ENCODE measurements at places on chromosomes 16 and 17.

- no peak for DNase-seq
These were observed 132.8 kb downstream of the LAT start for GRCh38 chr16:29117631-29118030.

DNA sequence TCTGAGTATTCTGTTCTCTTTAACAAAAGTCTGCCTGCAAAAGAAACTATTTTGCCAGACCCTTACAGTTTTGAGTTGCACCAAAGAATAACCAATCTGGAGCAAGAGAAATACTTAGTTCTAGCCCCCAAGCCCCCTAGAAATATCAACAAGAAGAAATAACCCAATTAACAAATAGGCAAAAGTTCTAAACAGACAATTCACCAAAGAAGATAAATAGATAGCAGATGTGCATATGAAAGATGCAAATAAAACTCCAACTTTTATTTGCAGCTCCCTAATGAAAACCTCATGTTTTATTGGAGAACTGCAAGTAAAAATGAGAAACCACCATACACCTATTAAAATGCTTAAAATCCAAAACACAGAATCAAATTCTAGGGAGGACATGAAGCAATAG is 1308.0 kb downstream of the CDH11 start:
- DNase-seq: no peak

DNA sequence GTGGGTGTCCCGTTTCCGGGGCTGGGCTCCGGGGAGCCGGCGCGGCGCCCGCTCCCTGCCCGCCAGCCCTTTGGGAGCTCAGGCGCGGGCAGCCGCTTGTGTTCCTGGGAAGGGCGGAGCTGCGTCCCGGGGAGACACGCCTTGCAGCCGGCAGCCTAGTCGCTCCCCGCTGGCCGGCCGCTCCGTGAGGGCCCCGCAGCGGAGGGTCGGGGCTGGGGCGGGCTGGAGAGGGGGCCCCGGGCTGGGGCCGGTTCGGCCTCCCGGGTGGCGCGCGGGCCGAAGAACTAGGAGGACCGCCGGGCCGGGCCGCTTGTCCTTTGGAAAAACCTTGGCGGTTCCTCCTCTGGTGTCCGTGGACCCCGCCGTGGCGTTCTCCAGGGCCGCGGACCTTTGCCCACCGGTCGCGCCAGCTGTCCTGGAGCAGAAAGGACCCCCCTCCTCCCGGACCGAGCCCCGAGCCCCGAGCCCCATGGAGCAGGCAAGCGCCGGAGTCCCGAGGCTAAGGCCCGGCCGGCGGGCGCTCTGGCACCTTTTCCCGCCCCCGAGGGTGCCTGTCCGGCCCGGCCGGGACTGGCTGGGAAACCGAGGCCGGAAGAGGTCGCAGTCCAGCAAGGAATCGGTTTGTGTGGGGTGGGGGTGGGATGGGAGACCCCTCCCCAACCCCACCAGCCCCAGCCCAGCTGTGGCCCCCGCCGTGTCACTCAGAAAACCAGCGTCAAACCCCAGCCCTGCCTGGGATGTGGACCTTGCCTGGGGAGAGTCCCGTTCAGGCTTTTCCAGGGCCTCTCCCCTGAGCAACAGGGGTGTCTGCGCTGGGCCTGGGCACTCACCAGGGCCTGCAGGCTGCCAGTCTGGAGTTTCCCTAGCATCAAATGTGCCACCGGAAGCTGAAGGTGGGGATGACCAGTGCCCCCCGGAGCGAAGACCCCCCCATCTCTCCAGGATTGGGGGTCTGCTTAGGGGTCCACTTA is 6.8 kb upstream of the TBC1D3B start:
- peak; percentile 24 for DNase-seq

- DNase-seq: peak; percentile 71
These were observed 2.1 kb downstream of the CFAP20 start for GRCh38 chr16:58127033-58127556.

DNA sequence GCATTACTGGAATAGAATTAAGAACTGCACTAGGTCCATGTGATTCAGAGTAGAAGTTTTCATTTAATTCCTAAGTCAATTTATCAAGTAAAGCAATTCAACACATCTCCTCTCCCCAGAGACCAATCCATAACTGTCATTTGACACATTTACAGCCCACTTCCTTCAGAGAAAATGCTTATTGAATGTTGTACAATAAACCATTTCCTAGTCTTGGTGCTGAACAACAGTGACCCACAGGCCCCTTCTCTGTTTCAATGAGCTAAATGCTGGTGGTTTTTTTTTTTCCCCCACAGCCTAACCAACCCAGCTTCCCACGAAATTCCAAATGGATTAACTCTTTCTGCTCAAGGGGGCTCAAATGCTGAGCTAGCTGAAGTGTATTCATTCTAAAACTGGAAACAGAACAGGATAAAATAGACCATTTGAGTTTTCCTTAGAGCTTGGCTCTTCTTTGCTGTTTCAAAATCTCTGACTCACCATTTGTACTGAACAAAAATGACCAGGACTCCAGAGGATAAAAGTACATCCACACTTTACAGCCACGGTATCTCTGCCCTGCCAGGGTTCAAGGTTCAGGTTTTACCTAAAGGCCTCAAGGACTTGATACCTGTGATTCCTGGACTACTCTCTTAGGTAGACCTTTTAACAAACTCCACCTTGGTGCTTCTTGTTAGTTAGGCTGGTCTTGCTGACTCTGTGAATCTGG is 62.3 kb downstream of the TMEM100 start:
- no peak for DNase-seq

DNA sequence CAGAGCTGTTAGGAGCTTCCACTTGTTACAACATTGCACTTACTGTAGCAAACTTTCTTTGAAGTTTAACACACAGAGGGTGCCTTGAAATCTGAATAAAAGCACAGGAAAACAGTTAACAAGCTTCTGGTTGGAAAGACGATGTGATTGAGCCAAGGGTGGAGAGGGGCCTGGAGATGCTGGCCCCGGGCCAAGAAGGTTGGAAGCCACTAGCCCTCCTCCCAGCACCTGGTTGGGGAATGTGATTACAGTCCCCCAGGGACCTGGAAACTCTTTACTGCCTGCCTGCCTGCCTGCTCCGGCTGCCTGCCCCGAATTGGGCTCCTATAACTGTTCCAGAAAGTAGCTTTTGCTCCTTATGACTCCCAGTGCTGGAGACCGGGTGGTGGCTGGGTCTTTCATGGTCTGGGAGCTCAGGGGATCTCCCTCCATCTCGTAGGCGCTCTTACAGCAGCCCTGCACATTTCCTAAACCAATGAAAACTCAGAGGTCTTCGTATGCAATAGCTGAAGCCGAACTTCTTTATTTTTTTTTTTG is 48.0 kb upstream of the ZFHX3 start:
- DNase-seq: peak; percentile 38

GRCh38 chr16:83771306-83771942 is 36.4 kb upstream of the HSBP1 start:
- peak; percentile 39 for DNase-seq

- DNase-seq: no peak
These were observed 16.0 kb upstream of the CCL17 start for GRCh38 chr16:57388359-57389086.

DNA sequence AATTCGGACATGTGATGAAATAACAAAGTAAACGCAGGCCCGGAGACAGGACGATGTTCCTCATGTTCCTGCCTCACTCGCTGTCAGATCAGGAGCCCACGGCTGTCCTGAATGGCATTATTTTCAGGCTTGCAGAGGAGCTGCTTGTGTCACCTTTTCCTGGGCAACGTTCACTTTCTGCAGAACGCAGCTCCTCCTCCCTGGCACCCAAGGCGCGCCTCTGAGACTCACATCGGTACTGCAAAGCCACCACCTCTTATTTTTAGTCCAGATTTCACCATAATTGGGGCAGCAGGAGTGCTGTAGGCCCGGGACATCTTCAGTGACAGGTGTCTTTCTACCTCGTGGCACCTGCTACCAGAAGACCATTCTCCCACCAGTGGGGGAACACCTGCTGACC is 8.0 kb upstream of the C16orf96 start:
- DNase-seq: no peak

DNA sequence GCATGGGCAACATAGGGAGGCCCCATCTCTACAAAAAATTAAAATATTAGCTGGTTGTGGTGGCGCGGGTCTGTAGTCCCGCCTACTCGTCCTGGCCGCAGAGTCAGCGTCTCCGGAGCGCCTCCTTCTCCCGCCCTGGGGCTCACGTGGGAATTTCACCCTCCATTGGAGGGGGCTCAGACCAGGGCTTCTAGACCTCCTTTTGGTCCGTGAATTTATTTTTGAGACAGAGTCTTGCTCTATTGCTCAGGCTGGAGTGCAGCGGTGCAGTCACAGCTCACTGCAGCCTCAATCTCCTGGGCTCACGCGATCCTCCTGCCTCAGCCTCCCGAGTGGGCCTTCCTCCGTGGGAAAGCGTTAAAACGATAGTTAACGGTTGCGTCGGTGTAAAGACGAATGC is 394 bp upstream of the NME4 start:
- peak; percentile 64 for DNase-seq

GRCh38 chr16:84563064-84563715 is 54.7 kb downstream of the COTL1 start:
- DNase-seq: no peak

DNA sequence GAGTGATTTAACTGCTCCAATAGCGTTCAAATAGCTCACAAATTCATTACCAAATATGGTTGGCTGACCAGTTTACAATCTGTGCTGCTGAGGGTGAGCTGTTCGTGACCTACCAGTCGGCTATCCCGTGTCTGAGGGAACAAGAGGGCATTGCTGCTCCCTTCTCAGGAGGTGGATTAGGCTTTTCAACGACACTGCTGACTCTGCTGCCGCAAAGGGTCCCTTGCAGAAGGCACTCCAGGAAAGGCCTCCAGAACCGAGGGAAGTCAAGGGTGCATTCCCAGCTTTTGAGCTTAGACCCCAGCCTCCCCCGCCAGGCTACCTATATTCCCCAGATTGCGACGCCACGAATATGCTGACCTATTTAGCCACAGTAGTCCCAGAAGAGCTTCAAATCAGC is 32.3 kb downstream of the GJC1 start:
- DNase-seq: no peak

DNA sequence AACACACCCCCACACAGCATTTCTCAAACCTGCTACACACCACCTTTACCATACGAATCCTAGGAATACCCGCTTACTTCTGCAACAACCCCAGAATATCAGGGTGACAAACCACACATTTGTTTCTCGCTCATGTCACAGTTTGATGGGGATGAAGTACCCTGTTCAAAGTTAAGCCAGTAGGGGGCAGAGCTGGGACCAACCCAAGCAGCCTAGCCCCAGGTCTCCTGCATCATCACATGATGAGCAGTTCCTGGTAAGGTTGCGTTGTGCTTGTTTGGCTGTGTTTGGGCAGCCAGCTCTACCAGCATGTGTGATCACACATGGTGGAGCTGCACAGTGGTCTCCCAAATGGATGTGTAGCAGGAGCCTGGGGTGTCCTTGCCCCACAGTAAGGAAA is 103.6 kb upstream of the C16orf82 start:
- DNase-seq: peak; percentile 9

GRCh38 chr17:66533572-66533971 is 231.2 kb downstream of the PRKCA start:
- no peak for DNase-seq

DNA sequence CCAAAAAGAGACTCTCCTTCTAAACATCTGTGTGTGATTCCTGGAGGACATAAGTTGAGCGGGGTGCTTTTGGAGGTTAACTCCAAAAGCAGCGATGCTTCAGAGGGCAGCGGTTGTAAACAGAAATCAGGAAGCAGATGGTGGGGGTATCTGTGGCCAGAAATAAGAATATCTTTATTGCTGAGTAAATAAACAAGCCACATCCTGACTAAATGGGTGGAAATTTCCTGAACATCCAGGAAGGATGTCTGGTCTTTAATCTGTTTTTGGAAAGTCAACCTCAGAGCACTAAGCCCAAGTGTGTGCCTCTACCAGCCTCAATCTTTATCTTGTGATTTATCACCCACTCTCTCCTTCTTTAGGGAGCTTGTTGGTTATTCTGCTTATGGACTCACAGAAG is 123.3 kb downstream of the CDH13 start:
- no peak for DNase-seq

DNA sequence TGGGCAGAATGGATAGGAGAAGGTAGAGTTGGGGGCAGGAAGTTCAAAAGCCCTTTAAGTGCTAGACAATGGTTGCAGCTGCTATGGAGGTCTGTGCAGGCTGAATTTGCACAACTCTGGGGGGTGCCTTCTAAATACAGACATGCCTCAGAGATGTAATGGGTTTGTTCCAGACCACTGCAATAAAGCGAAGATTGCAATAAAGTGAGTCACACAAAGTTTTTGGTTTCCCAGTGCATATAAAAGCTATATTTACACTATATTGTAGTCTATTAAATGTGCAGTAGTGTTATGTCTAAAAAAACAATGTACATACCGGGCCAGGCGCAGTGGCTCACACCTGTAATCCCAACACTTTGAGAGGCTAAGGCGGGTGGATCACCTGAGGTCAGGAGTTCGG is 60.5 kb upstream of the MYOCD start:
- peak; percentile 47 for DNase-seq

GRCh38 chr16:86878236-86879080 is 300.1 kb downstream of the FOXL1 start:
- no peak for DNase-seq

DNA sequence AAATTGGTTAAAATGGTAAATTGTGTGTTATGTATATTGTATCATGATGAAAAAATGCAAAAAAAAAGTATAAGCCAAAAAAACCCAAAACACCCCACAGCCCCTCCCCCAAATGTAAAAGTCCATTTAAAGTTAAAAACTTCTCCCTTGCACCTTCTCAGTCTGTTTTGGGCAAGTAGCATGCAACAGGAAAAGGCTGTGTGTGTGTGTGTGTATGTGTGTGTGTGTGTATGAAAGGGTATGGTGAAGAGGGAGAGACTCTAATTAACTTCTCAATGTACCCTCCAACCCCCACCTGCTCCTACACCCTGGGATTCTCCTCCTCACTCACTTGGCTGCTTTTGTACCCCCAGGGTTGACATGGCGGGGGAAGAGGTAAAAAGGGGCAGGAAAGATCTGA is 9.2 kb upstream of the GGT6 start:
- peak; percentile 17 for DNase-seq

GRCh38 chr16:68752602-68753001 is 15.5 kb downstream of the CDH1 start:
- DNase-seq: no peak

DNA sequence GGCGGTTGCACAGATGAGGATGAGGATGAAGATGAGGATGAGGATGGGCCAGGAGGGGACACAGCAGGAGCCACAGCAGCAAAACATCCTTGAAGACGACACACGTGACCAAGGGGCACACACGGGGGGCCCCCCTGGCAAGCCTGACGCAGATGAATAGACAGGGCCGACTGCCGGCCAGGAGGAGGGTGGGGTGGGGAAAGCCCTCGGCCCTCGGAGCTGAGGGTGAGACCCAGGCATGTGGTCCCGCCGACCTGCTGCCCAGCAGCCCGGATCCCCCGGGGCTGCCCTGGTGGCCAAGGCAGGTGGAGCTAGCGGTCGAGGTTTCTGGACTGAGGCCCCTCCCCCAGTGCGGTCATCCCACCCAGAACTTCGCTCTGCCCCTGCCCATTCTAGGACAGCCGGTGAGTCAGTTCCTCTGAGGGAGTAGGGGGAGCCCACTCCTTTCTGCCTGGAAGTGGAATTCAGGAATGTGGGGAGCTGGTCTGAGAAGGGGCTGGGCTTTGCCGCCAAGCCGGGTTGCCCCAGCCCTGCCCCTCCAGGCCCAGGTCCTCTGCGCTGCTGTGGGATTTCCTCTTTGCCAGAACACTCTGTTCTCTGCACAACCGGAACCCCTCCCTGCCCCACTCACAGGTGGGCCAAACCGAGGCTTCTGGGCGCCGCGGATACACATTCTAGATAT is 9.9 kb downstream of the CYGB start:
- DNase-seq: peak; percentile 96

- no peak for DNase-seq
These were observed 1.3 kb downstream of the MKS1 start for GRCh38 chr17:58217766-58218165.
